ENCODE measurements at places on chromosomes 7 and 10. TPM values are rescaled to one million over a fixed set of nuclear protein-coding genes. Genes with fewer than 3 reads are reported as not detected.

OPALIN gene
- not detected for total RNA-seq

HOXA9 gene
- total RNA-seq: not detected

GPR22 gene
- not detected for total RNA-seq

SYT15 gene
- total RNA-seq: 1.6 TPM

CPEB3 gene
- 1.7 TPM for total RNA-seq

MMP21 gene
- total RNA-seq: not detected

RAB11FIP2 gene
- total RNA-seq: 19.6 TPM

XRCC2 gene
- total RNA-seq: 16.6 TPM

SUN3 gene
- 0.99 TPM for total RNA-seq

NPC1L1 gene
- total RNA-seq: 0.12 TPM

HOGA1 gene
- total RNA-seq: not detected

TAF3 gene
- total RNA-seq: 19.3 TPM

HTRA1 gene
- not detected for total RNA-seq

TMEM196 gene
- not detected for total RNA-seq

EVX1 gene
- total RNA-seq: not detected

AOC1 gene
- total RNA-seq: not detected

NUTM2D gene
- 1.5 TPM for total RNA-seq

Measured in activated T-cell treated with anti-CD3 and anti-CD28 coated beads, Interleukin-2, amount 50 U/mL, for 72 hours (primary cell).